Activated T-cell treated with anti-CD3 and anti-CD28 coated beads, Interleukin-2, amount 50 U/mL, for 72 hours (primary cell): ENCODE measurements at places on chromosomes 16 and 17. TPM values are rescaled to one million over a fixed set of nuclear protein-coding genes. Genes with fewer than 3 reads are reported as not detected.

Gene NGFR
- 0.28 TPM for total RNA-seq

Gene AXIN2
- 6.9 TPM for total RNA-seq

GRCh38 chr16:54236773-54237172, 49.8 kb downstream of the IRX3 start:
- H3K27me3 ChIP-seq = peaks cover 11% of the 10 kb centered on the region
- no peak overlapping the region for H3K4me3 ChIP-seq
- H3K27ac ChIP-seq = no peak overlapping the region
- no peaks in the 10 kb centered on the region for H3K4me1 ChIP-seq

DNA sequence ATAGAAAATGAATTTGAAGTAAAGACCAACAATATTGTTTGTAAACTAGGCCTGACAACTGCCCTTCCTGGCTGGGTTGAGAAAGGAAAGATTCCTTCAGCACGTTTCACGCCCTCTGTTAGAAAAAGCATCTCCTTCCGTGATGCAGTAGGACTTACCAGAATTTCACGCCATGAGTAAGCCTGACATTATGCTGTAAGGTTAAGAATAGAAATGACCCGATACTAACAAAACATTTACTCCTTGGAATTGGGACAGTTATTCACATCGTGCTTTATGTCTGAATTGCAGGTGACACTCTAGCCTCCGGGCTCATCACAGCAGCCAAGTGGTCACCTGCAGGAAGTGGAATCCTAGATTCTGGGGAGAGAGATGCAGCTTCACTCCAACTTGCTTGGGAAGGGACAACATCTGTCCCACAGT, 17.5 kb downstream of the MARCHF10 start:
- H3K4me1 ChIP-seq = peaks cover 10% of the 10 kb centered on the region
- DNase-seq = no peak
- no peaks in the 10 kb centered on the region for H3K36me3 ChIP-seq

DNA sequence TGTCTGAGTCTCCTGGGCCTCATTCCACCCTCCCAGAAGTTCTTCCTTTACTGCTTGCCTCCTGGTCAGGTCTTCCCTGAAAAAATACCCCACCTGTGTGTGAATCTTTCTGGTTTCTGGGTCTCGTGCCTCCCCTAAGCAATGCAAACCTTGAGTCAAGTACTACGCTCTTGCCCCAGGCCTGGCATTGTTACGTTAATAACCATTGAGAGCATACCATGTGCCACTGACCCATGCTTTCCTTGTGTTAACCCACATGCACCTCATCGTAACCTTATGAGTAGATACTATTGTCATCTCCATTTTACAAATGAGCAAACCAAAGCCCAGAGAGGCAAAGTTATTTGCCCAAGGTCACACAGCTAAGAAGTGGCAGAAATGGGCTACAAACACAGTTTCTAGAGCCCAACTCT, 25.4 kb upstream of the TOB1 start:
- H3K4me3 ChIP-seq = no peak overlapping the region
- H3K27ac ChIP-seq = no peak overlapping the region
- DNase-seq = no peak
- H3K36me3 ChIP-seq = no peaks in the 10 kb centered on the region
- H3K27me3 ChIP-seq = no peaks in the 10 kb centered on the region

- DNase-seq = peak; percentile 80
- H3K36me3 ChIP-seq = peaks cover 12% of the 10 kb centered on the region
- H3K27ac ChIP-seq = peak overlapping the region; percentile 27
- peaks cover 77% of the 10 kb centered on the region for H3K4me1 ChIP-seq
- H3K4me3 ChIP-seq = peak overlapping the region; percentile 100
These were observed 1.1 kb downstream of the MT2A start for GRCh38 chr16:56609463-56609921.

Gene PRR29
- 1.1 TPM for total RNA-seq

DNA sequence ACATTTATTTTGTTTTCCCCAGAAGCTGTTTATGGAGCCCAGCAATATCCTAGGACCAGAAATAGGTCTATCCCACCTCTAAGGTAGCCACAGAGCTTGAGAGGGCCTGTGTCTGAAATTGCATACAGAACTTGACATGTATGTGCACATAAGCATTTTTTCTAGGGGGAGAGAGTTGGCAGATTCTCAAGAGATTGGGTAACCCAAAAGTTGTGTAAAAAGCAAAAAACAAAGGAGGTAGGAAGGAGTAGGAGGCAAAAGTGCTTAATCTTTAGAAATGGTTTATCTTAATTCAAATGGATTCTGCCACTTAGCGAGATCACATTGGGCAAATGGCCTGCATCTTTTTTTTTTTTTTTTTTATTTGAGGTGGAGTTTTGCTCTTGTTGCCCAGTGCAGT, 3.5 kb downstream of the PLK1 start:
- peaks cover 15% of the 10 kb centered on the region for H3K36me3 ChIP-seq
- no peaks in the 10 kb centered on the region for H3K27me3 ChIP-seq
- H3K4me1 ChIP-seq = peaks cover 30% of the 10 kb centered on the region
- no peak for DNase-seq

DNA sequence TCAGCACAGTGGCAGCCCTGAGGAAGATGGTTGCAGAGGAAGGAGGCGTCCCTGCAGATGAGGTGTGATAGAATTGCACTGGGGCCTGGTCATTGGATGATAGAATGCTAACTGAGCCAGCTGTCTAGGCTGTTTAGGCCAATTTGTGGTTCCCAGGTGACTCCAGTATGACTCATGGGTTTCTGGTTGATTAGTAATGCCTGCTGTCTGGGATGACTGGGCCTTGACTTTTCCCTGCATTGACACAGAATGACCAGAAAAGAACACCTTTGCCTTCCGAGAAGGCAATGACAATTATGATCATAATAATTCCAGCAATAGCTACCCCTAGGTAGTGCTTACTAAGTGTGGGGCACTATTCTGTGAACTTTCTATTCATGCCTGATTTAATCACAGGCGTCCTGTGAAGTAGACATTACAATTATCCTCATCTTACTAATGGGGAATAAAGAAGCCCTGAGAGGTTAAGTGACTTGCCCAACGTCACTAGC, 31.5 kb downstream of the USP43 start:
- H3K36me3 ChIP-seq = peaks cover 7% of the 10 kb centered on the region
- H3K4me1 ChIP-seq = peaks cover 11% of the 10 kb centered on the region
- no peak overlapping the region for H3K4me3 ChIP-seq
- no peaks in the 10 kb centered on the region for H3K27me3 ChIP-seq
- peak; percentile 44 for DNase-seq
- peak overlapping the region; percentile 45 for H3K27ac ChIP-seq

DNA sequence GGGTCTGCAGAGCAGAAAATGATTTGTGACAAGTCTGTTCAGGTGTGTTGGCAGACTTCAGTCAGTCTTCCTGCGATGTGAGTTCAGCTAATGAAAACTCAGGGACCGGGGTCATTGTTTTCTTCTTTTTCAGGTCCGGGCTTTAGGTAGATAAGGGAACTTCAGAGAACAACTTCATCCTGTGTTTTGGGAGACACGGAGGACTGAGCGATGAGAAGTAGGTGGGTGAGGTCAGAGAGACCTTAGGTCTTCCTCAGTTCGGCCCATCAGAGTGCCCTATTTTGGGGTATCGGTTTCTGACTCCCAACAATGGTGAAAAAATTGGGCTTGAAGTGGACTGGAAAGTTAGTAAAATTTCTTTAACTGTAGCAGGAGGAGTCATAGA, 88.9 kb upstream of the ATF7IP2 start:
- no peaks in the 10 kb centered on the region for H3K27me3 ChIP-seq
- no peaks in the 10 kb centered on the region for H3K4me1 ChIP-seq
- no peak overlapping the region for H3K27ac ChIP-seq
- peaks cover 6% of the 10 kb centered on the region for H3K36me3 ChIP-seq
- no peak for DNase-seq
- H3K4me3 ChIP-seq = no peak overlapping the region

Gene ADAM11
- 1.6 TPM for total RNA-seq

Gene SPAG7
- 158 TPM for total RNA-seq

GRCh38 chr16:66603537-66604375, 748 bp upstream of the CMTM3 start:
- peaks cover 64% of the 10 kb centered on the region for H3K4me1 ChIP-seq
- peak overlapping the region; percentile 64 for H3K27ac ChIP-seq
- H3K36me3 ChIP-seq = peaks cover 12% of the 10 kb centered on the region

GRCh38 chr17:42617956-42618431, 8.5 kb downstream of the TUBG1 start:
- H3K4me1 ChIP-seq = peaks cover 16% of the 10 kb centered on the region
- no peaks in the 10 kb centered on the region for H3K27me3 ChIP-seq
- no peak overlapping the region for H3K4me3 ChIP-seq
- H3K36me3 ChIP-seq = peaks cover 16% of the 10 kb centered on the region

GRCh38 chr16:81562926-81563325, 118.3 kb downstream of the CMIP start:
- H3K4me1 ChIP-seq = peaks cover 27% of the 10 kb centered on the region
- no peak overlapping the region for H3K4me3 ChIP-seq
- no peak overlapping the region for H3K27ac ChIP-seq
- no peaks in the 10 kb centered on the region for H3K27me3 ChIP-seq
- no peaks in the 10 kb centered on the region for H3K36me3 ChIP-seq

DNA sequence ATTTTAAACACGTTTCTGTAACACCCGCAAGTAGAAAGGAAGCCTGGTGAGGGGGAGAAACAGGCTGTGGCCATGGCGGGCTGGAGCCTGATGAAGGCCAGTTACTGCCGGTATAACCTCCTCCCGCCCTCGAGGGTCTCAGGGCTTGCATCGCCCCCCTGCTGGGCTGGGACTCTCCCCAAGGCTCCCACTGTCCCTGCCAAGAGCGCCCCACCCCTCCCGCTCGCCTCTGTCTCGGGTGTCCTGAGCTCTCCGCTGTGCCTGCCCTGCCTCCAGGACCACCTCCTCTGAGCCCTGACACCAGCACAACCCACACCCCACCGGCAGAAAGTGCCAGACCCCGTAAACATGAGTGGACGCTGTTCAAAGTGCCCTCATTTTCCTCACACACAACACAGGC, 18.7 kb downstream of the TMEM204 start:
- H3K27me3 ChIP-seq = no peaks in the 10 kb centered on the region
- no peak for DNase-seq
- peaks cover 1% of the 10 kb centered on the region for H3K36me3 ChIP-seq
- H3K27ac ChIP-seq = no peak overlapping the region

DNA sequence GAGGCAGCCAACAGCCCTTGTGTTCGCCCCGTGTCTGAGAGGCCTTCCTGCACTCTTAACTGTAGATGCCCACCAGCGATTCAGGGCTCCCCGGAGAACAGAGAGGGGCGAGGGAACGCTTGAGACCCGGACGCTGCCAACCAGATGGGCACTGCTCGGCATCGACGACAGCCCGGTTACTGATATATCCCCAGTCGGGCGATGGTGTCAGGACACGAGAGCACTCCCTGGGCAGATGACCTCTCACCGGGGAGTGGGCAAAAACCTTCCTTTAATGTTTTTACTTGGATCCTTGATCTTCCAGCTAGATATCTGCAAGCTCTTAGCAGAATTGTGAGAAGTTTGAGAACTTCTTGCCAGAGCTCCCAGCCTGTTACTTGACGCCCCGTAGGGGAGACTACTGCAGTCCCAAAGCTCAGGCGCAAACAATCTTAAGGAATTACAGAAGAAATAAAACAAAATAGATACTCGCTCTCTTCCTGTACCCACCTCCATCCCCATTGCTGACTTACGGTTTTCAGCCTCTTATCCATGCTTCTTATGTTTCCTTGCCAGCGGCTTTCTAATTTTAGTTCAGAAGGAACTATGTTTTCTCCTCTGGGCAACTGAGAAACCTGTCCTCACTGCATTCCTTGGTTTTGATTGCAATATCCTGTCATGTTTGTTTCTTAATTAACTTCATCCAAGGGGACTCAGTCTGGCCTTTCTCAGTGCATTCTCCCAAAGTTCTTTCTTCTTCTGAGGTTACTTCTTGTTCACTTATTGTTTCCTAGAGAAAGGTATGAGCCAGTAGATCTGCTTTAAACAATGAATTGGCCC, 845 bp downstream of the SP2 start:
- peaks cover 52% of the 10 kb centered on the region for H3K4me1 ChIP-seq
- peaks cover 3% of the 10 kb centered on the region for H3K36me3 ChIP-seq
- no peaks in the 10 kb centered on the region for H3K27me3 ChIP-seq
- DNase-seq = no peak
- peak overlapping the region; percentile 97 for H3K4me3 ChIP-seq

DNA sequence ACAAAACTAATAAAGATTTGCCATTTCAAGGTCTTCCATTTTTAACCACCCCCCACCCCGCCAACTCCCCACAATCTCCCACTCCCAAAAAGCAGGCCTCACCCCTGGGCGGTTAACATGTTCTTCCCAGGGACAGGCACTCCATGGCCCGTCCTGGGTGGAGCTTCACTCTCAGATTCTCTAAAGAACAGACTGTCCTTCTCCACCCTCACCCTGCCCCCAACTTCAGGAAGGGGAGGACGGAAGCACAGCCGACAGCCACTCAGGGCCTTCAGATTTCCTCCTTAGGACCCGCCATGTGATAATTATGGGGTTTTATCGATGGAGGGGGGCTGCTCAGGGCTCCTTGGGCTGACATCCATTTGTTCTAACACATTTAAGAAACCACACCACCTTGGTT, 61.9 kb downstream of the ZFHX3 start:
- no peaks in the 10 kb centered on the region for H3K4me1 ChIP-seq
- no peak for DNase-seq
- H3K4me3 ChIP-seq = no peak overlapping the region
- H3K27ac ChIP-seq = no peak overlapping the region
- no peaks in the 10 kb centered on the region for H3K36me3 ChIP-seq

Gene TPPP3
- not detected for total RNA-seq

DNA sequence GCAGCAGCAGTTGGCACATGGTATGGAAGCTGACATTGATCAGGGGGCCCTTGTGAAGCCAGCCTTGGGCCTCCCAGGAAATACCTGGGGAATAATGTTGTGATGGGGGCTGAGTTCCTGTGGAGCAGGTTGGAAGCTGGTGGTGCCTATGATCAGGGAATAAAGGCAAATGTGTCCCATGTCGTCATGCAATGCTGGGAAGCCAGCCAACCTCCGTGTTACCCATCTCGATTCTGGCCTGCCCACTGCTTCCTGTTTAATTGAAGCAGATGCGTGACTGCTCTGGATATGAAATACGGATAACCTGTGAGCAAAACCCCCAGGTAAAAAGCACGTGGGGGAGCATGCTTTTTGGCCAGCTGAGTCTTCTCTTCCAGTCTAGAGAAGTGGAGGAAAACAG, 580.4 kb upstream of the HSBP1 start:
- no peak overlapping the region for H3K27ac ChIP-seq
- H3K27me3 ChIP-seq = no peaks in the 10 kb centered on the region
- no peak for DNase-seq
- H3K36me3 ChIP-seq = no peaks in the 10 kb centered on the region
- H3K4me3 ChIP-seq = no peak overlapping the region

GRCh38 chr17:29958947-29959657, 17.7 kb downstream of the EFCAB5 start:
- H3K4me1 ChIP-seq = no peaks in the 10 kb centered on the region
- H3K4me3 ChIP-seq = no peak overlapping the region
- no peak overlapping the region for H3K27ac ChIP-seq
- H3K36me3 ChIP-seq = no peaks in the 10 kb centered on the region
- H3K27me3 ChIP-seq = no peaks in the 10 kb centered on the region
- no peak for DNase-seq

GRCh38 chr16:85963753-85964285, 64.9 kb downstream of the IRF8 start:
- peaks cover 30% of the 10 kb centered on the region for H3K27me3 ChIP-seq
- no peak overlapping the region for H3K4me3 ChIP-seq
- peaks cover 18% of the 10 kb centered on the region for H3K4me1 ChIP-seq
- no peak overlapping the region for H3K27ac ChIP-seq
- DNase-seq = no peak
- H3K36me3 ChIP-seq = no peaks in the 10 kb centered on the region

Gene SLFN12
- total RNA-seq = 9.8 TPM

Gene KCNH4
- total RNA-seq = 0.26 TPM
